ENCODE measurements at places on chromosomes 12 and 14. TPM values are rescaled to one million over a fixed set of nuclear protein-coding genes. Genes with fewer than 3 reads are reported as not detected.

Gene SMCO3
- total RNA-seq: 0.16 TPM

Gene BRF1
- 29.9 TPM for total RNA-seq

Gene TAS2R9
- total RNA-seq: not detected

Gene CD163
- total RNA-seq: not detected

Gene KRT3
- total RNA-seq: 0.08 TPM

Gene PTGER2
- total RNA-seq: 2.9 TPM

Gene OR4K2
- not detected for total RNA-seq

Gene KRT79
- total RNA-seq: 1.1 TPM

Gene SERPINA6
- not detected for total RNA-seq

Gene RNU6-8
- total RNA-seq: not detected

Gene GPRC5A
- 2.8 TPM for total RNA-seq

Gene PROX2
- not detected for total RNA-seq

Gene CMTM5
- total RNA-seq: not detected

Gene PLBD1
- not detected for total RNA-seq

Gene LTB4R2
- 3.1 TPM for total RNA-seq

Gene PCBP2
- total RNA-seq: 153 TPM

Gene PLEKHG7
- total RNA-seq: not detected

Gene SLCO1B1
- not detected for total RNA-seq

Gene SNX6
- 131 TPM for total RNA-seq

Gene FOXN4
- not detected for total RNA-seq

Gene PEBP1
- total RNA-seq: 309 TPM

Gene SOX5
- total RNA-seq: 1.7 TPM

Gene ANO2
- not detected for total RNA-seq

Gene PLA2G1B
- not detected for total RNA-seq

Measured in SJSA1 (cell line).